ENCODE measurements at places on chromosomes 6 and 20.

- peak; percentile 13 for DNase-seq
These were observed 603 bp upstream of the RAB23 start for GRCh38 chr6:57222743-57223077.

GRCh38 chr6:9834233-9834632 lies 580.6 kb downstream of the TFAP2A start:
- no peak for DNase-seq

DNA sequence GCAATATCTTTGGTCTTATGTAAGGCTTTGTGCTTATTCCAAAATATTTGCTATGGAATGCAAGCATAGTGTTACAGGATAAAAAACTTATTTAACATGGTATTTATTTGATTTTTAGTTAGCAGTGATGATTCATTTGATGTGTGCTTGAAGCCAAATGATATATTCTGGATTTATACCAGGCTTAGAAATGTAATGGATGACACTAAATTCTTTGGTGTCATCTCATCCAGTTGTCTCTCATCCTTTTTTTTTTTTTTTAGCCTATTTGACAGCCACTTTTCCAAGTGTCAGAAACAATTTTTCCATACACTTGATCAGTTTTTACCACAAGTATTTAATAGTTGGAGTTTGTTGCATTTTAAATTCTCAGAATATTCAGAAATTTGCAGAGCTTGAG lies 515.3 kb downstream of the CDKAL1 start:
- peak; percentile 9 for DNase-seq

DNA sequence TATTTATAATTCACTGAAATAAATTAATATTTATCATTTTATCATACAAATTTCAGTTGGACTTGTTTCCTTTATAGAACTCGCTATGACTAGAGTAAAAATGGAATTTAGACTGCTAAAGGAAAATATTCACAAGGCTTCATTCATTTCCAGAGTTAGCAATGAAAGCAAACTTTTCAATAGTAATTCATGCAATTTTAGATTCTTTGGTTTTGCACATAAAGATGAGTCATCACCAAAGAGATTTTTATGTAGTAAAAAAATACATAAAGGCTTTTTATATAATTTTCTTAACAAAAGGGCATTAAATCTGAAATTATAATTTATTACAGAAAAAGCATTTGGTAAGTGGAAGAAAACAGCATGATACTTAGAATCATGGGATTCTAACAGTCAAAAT lies 37.2 kb upstream of the STXBP5 start:
- peak; percentile 34 for DNase-seq

- no peak for DNase-seq
These were observed 173.8 kb downstream of the ZNF217 start for GRCh38 chr20:53419693-53420460.

DNA sequence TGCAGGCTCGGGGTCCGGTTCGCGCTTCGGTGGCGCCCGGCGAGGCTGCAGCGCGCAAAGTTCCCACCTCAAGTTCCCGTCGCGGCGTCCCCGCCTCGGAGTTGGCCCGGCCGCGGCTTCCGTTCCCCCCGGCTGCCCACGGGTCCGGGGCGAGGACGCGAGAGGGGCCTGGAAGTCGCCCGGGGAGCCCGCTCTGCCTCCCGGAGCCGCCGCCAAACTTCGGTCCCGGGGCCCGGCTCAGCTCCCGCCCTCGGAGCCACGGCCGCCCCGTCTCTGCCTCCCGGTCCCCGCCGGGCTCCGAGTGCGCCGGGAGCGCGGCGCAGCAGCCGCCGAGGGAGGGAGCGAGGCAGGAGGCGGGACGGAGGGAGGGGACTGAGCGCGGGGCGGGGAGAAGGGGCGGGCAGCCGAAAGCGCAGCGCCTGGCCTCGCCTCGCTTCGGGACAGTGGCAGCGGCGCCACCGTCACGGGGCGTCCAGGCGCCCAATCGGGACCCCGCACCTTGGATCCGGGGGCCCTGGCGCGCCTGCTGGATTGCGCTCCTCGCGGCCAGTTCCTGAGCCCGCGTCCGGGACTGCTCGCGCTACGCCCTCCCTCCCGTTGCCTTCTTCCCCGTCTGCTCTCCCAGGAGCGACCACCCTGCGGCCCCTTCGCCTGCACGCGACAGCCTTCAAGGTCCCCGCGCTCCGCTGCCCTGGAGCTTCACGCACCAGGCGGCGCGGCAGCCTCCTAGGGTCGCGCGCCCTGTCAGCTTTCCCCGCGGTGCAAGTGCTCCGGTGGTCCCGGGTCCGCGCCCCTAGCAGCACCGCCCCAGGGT lies at the start of gene KCNG1:
KCNG1 (minus strand) TSS at position 305 of the 814 bp plus-strand sequence. CDS start 12,769 bp downstream, outside the sequence.
- DNase-seq: peak; percentile 60

GRCh38 chr6:80437221-80437620 lies 330.8 kb downstream of the BCKDHB start:
- DNase-seq: no peak

GRCh38 chr20:12069181-12069580 lies 151.5 kb downstream of the BTBD3 start:
- DNase-seq: no peak

- no peak for DNase-seq
These were observed 149.5 kb downstream of the LRFN2 start for GRCh38 chr6:40437631-40438030.

DNA sequence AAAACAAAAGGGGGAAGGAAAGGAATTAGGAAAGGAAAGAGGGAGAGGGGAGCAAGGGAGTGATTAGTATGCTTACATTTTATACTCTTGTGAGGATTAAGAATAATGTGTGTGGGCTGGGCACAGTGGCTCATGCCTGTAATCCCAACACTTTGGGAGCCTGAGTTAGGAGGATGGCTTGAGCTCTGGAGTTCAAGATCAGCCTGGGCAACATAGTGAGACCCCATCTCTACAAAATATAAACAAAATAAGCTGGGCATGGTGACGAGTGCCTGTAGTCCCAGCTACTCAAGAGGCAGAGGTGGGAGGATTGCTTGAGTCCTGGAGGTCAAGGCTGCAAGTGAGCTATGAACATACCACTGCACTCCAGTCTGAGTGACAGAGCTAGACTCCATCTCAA lies 47.0 kb downstream of the SHLD1 start:
- no peak for DNase-seq

DNA sequence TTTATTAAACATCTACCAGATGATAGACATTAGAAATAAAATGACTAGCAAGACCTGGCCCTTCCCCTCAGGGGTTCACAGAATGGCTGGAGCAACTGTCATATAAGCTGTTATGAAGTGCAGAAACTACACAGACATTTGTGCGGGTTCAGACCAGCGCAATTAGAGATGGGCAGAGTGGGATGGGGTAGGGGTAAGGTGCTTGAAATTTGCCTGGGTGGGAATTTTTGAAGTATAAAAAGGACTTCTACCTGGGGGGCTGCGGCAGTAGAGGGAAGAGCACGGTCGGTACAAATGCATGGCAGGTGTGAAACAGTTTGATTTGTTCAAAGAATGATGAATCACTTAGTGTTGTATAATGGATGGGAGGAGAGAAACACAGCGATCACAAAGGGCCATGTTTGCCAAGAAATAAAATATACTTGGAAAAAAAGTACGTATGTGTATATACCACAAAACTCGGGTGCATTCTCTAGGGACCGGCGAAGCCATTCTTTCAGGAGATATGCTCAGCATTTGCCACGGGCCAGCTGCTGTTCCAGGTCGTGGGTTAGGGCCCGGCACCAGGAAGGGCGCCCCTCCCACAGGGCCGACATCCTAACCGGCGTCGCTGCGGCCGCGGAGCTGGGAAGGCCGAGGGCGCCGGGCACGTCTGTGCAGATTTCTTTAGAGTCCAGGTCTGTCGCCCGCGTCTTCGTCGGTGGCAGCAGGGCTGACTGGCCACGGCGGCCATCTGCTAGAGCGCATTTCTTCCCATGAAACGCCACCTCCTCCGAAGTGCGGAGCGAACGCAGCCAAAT lies 809 bp upstream of the NOL7 start:
- DNase-seq: peak; percentile 40

DNA sequence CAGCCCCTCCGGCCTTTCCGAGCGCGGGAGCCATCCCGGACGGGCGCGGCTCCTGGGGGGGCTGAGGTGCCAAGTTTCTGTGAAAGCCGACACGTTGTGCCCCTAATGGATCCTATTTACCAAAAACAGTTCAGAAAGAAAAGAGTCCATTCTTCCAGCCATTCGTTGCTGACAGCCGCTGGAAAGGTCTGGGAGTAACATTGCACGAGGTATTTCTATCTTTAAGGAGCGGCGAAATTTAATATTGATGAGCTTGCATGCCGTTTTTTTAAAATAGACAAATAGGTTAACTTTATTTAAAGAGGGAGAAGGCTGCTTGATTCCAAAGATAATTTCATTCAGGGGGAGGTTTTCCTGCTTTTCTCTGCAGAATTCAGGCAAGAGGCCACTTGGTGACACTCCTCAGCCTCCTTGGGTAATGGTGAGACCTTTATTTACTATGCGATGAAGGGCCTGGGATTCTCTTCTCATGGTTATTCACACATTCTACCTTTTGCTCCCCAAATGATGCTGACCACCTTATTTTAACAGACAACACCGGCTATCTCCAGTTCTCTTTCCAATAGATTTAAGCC lies 988 bp downstream of the TIAM2 start:
- no peak for DNase-seq

- no peak for DNase-seq
These were observed 14.5 kb upstream of the TMEM170B start for GRCh38 chr6:11522812-11523605.

DNA sequence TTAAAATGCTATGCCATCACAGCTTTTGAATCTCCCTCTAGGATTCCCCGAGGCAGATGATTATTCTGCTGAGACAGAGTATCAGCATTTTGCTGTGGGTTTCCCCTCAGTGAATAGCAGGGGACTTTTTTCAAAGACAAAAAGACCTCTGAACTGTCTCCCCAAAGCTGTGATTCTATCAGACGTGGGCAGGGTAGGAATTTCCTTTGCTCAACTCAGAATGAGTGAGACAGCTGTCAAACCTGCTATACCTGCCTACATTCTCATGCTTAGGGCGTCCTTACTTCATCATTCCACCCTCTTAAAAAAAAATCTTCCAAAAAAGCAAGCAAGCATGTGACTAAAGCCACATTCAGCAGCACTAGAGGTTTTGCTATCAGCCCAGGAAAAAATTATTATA lies 147.6 kb upstream of the FAM83B start:
- DNase-seq: no peak

- no peak for DNase-seq
These were observed 22.7 kb upstream of the FRMD1 start for GRCh38 chr6:168101590-168102314.

DNA sequence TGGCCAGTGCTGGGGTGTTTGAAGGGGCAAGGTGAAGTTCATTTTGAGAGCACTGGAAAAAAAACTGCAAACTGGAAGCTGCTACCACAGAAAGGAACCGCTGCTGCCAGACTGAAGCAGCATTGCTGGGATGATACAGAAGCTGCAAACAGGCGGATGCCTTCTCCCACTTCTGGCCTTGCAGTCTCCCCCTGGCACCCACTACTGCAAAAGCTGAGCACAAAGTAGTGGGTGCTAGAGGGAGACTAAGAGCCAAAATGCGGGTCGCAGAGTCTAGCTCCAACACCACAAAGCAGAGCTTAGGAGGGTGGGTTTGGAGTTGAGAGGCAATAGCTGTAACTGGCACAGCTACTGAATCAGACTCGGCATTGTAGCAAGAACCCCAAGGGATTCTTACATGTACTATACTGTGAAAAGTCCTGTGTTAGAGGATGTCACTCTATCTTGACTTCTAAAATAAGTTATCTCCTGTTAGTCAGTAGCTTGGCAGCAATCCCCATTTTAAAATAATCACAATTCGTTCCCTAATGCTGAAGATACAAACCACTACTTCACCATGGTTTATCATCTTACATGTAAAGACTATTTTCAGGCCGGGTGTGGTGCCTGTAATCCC lies 44.0 kb upstream of the COL21A1 start:
- no peak for DNase-seq

DNA sequence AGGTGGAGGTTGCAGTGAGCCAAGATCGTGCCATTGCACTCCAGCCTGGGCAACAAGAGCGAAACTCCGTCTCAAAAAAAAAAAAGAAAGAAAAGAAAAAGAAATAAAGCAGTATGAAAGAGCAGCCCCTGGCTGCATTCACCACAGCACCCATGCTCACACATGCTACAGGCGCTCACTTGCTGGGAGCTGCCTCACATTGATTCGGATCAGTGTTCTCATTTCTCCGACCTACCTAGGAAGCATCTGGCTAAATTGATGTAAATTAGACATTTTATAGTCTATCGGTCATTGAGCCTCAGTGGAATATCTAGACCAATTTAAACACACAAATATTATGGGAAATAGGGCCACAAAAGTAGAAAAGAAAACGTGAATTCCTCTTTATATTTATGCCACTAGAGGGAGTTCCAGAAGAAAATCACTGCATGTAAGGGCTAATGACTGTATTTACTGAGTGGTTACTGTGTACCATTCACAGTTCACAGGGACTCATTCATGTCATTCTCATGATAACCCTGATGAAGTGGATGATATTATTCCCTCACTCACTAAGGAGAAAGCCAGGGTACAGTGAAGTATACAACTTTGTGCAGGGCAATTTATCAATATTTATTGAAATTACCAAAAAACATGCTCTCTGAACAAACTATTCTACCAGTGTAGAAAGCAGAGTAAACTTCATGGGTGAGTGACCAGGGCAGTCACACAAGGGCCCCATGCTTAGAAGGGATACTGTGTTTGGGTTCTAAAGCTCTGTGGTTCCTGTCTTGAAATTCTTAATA lies 5.3 kb upstream of the MOG start:
- DNase-seq: peak; percentile 49

DNA sequence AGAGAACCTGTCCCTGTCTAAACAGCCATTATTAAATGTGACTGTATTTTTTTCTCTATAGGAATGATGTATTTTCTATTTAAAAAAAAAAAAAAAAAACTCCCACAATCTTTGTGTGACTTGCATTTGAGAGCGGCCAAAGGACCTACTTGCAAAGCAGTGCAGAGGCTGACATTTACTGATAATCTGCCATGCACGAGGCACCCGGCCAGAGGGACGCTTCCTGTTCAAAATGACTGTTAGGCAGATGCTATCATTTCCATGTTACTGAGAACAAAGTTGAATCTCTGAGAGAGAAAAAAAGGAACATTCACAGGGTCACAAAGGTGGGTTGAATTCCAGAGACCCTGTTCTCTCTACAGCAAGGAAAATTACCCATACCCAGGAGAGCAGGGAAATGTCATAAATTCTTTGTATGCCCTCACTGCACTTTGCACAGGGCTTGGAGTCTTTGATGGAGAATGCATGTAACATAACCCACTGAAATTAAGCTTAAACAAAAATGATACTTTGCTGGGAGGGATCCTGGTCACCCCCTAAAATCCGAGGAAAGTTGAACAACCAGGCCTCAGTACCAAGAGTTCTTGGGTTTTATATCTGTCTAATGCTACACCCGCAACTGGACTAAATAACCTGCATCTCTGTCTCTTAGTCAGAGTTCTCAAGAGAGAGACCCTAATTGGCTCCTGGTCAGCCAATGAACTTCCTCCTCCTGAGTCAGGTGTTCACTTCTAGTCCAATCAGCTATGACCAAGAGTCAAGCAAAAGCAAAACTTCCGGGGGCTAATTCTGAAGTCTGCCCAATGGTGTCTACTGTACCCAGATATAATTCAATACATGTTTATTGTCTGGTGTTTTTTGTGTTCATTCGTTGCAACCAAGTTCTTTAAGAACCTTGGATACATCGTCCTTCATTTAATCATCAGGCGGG lies 61.2 kb downstream of the GCLC start:
- DNase-seq: no peak

GRCh38 chr6:36724514-36725390 lies 27.1 kb downstream of the RAB44 start:
- DNase-seq: peak; percentile 54

GRCh38 chr20:37540001-37540400 lies 12.3 kb upstream of the BLCAP start:
- DNase-seq: no peak

Measured in HCEC 1CT (cell line).